ENCODE measurements at places on chromosomes 2 and 18. TPM values are rescaled to one million over a fixed set of nuclear protein-coding genes. Genes with fewer than 3 reads are reported as not detected.
A peak's percentile ranks its signal among the peaks of the same experiment; 100 is the strongest.

GREB1 gene
- total RNA-seq: 0.55 TPM

NDC80 gene
- 7.9 TPM for total RNA-seq

MYOM1 gene
- total RNA-seq: 0.46 TPM

KDSR gene
- total RNA-seq: 87.7 TPM

C2orf49 gene
- total RNA-seq: 19.3 TPM

TRIM43 gene
- not detected for total RNA-seq

GALNT14 gene
- 4.1 TPM for total RNA-seq

TMEM17 gene
- 2.6 TPM for total RNA-seq

PLEK gene
- not detected for total RNA-seq

ANKRD23 gene
- total RNA-seq: 4.4 TPM

DNA sequence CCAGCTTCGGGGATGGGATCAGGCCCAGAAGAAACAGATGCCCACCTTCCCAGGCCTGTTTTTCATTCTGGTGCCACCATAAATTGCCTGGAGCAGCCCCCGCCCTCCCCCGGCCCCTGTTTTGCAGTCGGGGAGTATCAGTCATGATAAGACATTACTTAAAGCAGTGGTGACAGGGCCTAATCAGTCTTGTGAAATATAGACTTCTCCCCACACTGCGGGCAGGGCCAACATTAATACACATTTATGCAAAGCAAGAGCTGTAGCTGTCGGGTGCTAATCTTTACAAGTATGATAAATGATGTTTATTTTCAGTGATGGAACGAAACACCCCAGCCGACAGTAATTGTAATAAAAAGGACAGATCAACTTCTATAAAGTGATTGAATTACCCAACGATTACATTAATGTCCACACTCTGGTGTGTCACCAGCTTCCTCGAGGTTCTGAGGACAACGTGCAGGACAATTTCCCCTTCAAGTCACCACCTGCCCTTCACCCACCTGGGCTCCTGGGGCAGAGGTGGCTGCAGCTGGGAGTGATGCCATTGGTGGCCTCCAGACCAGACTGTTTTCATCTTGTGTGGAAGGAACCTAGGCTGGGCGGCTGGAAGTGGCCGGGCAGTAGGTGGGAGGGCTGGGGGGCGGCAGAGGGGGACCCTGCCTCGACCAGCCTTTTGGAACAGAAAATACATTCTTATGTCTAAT lies 226.0 kb downstream of the TFCP2L1 start:
- peaks cover 29% of the 10 kb centered on the region for H3K27me3 ChIP-seq
- no peaks in the 10 kb centered on the region for H3K36me3 ChIP-seq
- no peak for DNase-seq
- H3K4me3 ChIP-seq: no peak overlapping the region

DNA sequence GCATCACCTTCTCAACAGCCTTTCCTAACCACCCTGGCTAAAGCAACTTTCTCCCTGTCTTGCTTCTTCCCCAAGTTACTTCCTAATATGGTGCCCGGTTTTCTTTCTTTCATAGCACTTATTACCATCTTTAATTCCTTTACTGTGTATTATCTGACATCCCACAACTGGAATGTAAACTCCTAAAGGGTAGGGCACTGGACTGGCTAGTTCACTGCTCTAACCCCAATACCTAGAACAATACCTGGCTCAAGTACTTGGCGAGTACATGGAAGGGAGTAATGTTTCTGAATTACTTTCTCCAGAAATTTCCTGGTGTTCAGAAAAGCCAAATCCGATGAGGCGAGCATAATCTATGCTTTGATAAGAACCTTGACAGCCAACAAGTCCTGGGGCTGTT lies 22.7 kb upstream of the RNF103 start:
- H3K27me3 ChIP-seq: peaks cover 28% of the 10 kb centered on the region
- H3K36me3 ChIP-seq: no peaks in the 10 kb centered on the region
- no peak overlapping the region for H3K27ac ChIP-seq
- no peak overlapping the region for H3K4me3 ChIP-seq
- no peak for DNase-seq

GRCh38 chr2:198697794-198698193 lies 759.9 kb downstream of the SATB2 start:
- no peak overlapping the region for H3K27ac ChIP-seq
- no peaks in the 10 kb centered on the region for H3K36me3 ChIP-seq
- H3K4me1 ChIP-seq: no peaks in the 10 kb centered on the region
- no peak for DNase-seq

DNA sequence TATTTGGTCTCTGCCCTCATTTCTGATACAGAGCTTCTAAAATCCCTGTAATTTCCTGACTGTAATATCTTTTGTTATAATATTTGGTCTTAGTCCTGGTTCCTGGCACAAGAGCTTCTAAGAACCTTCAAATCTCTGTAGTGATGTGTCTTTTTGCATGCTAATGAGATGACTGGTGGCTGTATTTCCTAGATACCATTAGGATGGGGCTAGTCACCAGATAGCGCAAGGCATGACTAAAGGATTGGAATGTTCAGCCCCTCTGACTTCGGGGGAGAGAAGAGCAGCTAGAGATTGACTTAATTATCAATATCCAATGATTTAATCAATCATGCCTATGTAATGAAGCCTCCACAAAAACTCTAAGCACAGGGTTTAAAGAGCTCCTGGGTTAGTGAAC lies 620.8 kb upstream of the ACVR2A start:
- no peak overlapping the region for H3K27ac ChIP-seq
- no peaks in the 10 kb centered on the region for H3K4me1 ChIP-seq
- H3K27me3 ChIP-seq: no peaks in the 10 kb centered on the region
- H3K36me3 ChIP-seq: no peaks in the 10 kb centered on the region
- DNase-seq: no peak

DNA sequence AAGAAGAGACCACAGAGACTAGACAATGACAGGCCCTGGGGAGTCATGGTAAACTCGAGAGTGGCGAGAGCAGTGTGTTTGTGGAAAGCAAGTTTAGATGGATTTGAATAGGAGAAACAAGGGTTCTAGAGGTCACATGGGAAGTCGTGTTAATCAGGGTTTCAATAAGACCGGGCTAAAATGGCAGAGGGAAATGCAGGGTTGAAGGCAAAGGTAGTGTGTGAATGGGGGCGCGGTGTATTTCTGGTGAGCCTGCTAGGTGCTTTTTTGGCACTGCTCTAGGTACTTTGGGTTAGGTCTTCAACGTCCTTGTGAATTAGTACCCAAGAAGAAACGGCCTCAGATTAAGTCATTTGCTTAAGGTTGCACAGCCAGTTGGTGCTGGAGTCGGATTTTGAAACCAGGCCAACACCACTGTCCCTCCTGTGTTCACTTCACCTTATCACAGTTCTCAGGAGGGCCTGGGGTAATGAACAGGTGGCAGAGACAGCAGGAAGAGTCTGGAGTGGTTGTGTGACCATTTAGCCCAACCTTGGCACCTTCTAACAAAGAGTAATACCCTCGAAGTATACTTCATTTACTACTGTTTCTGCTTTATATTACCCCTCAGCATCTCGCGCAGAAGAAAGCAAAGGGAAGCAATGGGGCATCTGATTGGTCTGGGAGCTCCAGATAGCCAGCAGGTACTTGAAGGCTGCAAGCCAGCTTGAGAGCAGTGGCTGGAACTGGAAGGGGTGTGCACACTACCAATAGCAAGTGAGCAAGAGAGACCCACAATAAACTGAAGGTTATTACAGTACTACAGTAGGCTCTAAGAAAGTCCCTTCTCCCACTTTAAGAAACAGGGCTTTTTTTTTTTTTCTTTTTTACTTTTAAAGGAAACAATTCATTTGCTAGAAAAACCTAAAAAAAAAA lies 33.4 kb upstream of the GAREM2 start:
- no peak overlapping the region for H3K27ac ChIP-seq
- peaks cover 14% of the 10 kb centered on the region for H3K36me3 ChIP-seq
- H3K4me1 ChIP-seq: no peaks in the 10 kb centered on the region
- DNase-seq: no peak

DNA sequence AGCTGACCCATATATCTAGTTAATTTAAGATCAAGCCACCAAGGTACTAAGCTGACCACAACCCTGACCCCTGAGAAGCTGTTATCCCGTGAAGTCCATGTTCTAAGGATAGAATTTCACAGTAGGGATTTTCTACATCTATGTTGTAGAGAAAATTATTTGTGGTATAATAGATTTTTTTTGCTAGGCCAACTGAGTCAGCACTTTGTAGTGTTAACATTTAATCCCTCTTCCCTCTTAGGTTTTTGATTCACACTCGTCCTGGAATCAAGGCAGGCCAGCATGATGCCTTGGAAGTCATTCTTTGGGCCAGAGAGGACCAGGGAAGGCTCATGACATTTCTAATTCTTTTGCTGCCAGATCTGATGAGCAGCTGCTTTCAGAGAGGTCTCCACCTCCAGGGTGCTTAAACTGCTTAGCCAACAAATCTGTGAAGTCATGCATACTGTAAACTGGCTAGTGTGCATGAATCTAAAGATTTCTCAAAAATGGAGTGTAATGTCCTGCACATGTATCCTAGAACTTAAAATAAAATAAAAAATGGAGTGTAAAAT lies 102.5 kb downstream of the RBM43 start:
- peaks cover 20% of the 10 kb centered on the region for H3K27me3 ChIP-seq
- no peak overlapping the region for H3K4me3 ChIP-seq
- H3K27ac ChIP-seq: no peak overlapping the region
- H3K4me1 ChIP-seq: peaks cover 3% of the 10 kb centered on the region

GRCh38 chr2:6791682-6792081 lies 74.0 kb downstream of the CMPK2 start:
- no peaks in the 10 kb centered on the region for H3K27me3 ChIP-seq
- H3K27ac ChIP-seq: no peak overlapping the region
- no peaks in the 10 kb centered on the region for H3K36me3 ChIP-seq
- DNase-seq: no peak

- no peaks in the 10 kb centered on the region for H3K36me3 ChIP-seq
- H3K27me3 ChIP-seq: no peaks in the 10 kb centered on the region
- H3K4me3 ChIP-seq: no peak overlapping the region
- peaks cover 4% of the 10 kb centered on the region for H3K4me1 ChIP-seq
Observed at GRCh38 chr18:76425146-76426131, 69.6 kb downstream of the ZNF516 start.

GRCh38 chr2:3303583-3304406 lies 73.8 kb downstream of the EIPR1 start:
- H3K4me1 ChIP-seq: peaks cover 25% of the 10 kb centered on the region
- no peaks in the 10 kb centered on the region for H3K27me3 ChIP-seq
- H3K36me3 ChIP-seq: no peaks in the 10 kb centered on the region
- H3K27ac ChIP-seq: peak overlapping the region; percentile 86

DNA sequence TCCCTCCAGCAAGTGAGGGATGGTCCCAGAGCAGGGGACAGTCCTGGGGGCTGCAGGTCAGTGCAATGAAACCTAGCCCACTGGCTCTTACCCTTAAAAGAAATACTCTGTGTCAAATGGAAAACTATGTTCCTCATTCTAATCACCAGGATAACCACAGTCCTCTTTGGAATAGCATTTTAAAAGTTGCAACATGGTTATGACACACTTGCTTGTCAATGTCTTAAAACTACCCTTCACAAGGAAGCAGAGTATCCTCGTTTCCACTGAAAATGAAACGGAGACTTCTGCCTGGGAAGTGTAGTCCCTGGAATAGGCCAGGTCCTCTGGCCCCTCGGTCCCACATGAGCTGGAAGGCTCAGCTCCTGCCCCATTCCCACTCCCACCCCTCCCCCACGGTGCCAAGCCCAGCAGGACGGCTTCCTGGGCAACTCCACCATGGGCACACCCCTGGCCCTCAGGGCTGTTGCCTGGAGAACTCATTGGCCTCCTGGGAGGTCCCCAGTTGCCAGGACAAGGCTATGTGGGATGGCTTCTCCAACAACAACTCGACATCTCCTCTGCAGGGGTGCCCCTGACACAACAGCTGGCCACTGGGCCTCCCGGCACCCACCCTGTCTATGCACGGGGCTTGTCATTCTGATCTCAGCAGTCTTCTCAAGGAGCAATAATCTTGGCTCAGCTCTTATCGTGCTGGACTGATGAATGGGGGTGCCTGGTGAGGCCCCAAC lies 38.3 kb upstream of the ST3GAL5 start:
- no peak for DNase-seq
- H3K27me3 ChIP-seq: no peaks in the 10 kb centered on the region
- H3K27ac ChIP-seq: no peak overlapping the region
- no peaks in the 10 kb centered on the region for H3K36me3 ChIP-seq
- no peak overlapping the region for H3K4me3 ChIP-seq

- H3K27me3 ChIP-seq: no peaks in the 10 kb centered on the region
- no peak overlapping the region for H3K27ac ChIP-seq
- no peak for DNase-seq
- no peaks in the 10 kb centered on the region for H3K4me1 ChIP-seq
- H3K4me3 ChIP-seq: no peak overlapping the region
Observed at GRCh38 chr2:99348173-99348572, 11.0 kb downstream of the EIF5B start.

- no peaks in the 10 kb centered on the region for H3K4me1 ChIP-seq
- no peaks in the 10 kb centered on the region for H3K36me3 ChIP-seq
- no peak overlapping the region for H3K27ac ChIP-seq
- H3K27me3 ChIP-seq: peaks cover 7% of the 10 kb centered on the region
- no peak overlapping the region for H3K4me3 ChIP-seq
- DNase-seq: no peak
Observed at GRCh38 chr18:13482618-13482945, 243.8 kb downstream of the FAM210A start.

DNA sequence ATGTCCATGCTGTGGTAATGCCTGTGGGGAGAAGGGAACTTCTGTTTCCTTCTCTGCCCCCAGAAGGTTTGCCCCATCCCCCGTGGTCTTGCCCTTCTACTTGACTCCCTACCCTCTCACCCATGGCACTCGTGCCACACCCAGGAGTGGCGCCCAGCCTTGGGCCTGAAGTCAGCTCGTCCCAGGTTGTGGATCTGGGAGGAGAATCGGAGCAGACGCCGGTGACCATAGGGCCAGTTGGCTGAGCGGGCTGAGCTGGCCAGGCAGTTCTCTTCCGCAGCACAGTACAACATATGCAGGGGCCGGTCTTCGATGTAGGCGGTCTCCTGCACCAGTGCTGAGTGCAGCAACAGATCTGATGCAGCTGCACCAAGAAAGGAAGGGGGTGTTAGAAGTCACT lies 4.7 kb downstream of the HTRA2 start:
- H3K4me3 ChIP-seq: no peak overlapping the region
- H3K36me3 ChIP-seq: peaks cover 2% of the 10 kb centered on the region
- no peak overlapping the region for H3K27ac ChIP-seq

- DNase-seq: no peak
- no peak overlapping the region for H3K27ac ChIP-seq
- H3K4me1 ChIP-seq: no peaks in the 10 kb centered on the region
- no peak overlapping the region for H3K4me3 ChIP-seq
Observed at GRCh38 chr2:25635797-25636196, 37.6 kb downstream of the DTNB start.
